ENCODE measurements at places on chromosomes 1 and 21.
A peak's percentile ranks its signal among the peaks of the same experiment; 100 is the strongest.

- no peak for DNase-seq
These were observed 5.5 kb upstream of the ACTRT2 start for GRCh38 chr1:3015744-3016143.

GRCh38 chr1:17094664-17095063 lies 24.6 kb downstream of the PADI2 start:
- DNase-seq: peak; percentile 85

- DNase-seq: peak; percentile 93
These were observed 4.5 kb downstream of the CNR2 start for GRCh38 chr1:23908453-23909341.

- DNase-seq: no peak
These were observed 16.0 kb downstream of the YBX1 start for GRCh38 chr1:42698081-42698813.

- no peak for DNase-seq
These were observed 22.4 kb upstream of the BTG2 start for GRCh38 chr1:203282720-203283542.

DNA sequence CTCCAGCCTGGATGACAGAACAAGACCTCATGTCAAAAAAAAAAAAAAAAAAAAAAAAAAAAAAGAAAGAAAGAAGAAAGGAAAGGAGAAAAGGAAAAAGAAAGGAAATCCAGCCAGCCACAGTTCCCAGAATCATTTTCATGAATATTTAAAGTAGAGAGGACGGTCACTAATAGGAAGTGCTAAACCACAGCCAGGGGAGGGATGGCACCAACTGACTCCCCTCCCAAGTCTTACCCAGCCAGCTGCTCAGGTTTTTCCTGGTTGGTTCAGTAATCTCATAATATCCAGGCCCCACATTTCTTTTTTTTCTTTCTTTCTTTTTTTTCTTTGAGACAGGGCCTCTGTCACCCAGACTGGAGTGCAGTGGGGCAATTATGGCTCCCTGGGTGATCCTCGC lies 63.9 kb upstream of the AK4 start:
- DNase-seq: no peak

DNA sequence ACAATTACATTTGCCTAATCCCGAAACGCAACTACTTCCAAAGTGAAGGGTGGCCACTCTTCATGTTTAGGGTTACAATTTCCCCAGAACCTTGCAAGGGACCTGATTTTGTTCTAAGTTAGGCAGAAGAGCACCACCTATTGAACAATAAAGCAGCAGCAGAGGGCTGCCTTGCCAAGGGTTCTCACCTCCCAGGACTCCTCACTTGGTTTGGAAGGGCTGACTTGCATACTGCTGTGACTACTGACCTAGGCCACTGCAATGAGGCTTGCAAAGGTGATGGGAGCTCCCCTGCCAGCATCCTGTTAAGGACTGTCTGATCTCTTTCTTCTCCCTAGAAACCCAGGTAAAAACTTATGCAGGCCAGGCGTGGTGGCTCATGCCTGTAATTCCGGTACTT lies 14.2 kb downstream of the MTOR start:
- DNase-seq: no peak

DNA sequence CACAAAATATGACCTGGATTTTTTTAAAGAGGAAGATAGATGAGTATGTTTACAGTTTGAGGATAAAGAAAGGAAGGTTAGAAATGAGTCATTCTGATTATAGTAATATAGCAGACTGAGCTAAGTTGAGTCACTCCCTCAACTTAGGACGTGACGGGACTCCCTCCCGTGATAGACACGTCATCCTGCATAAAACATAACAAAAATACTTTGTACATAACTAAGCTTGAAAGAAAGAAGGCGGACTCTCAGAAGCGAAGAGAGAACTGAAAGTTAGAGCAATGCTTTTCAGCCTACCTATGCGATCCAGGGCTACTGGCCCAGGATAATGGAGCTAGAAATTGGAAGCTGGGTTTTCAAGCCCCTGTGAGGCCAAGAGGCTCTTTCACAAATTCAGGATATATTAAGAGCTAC lies 53.0 kb upstream of the DESI2 start:
- DNase-seq: peak; percentile 68

- no peak for DNase-seq
These were observed 49.0 kb upstream of the EFHD2 start for GRCh38 chr1:15360700-15361099.

GRCh38 chr1:46036894-46037839 lies 95.3 kb downstream of the PIK3R3 start:
- DNase-seq: peak; percentile 89

GRCh38 chr1:197690074-197690473 lies 85.2 kb downstream of the DENND1B start:
- DNase-seq: no peak

DNA sequence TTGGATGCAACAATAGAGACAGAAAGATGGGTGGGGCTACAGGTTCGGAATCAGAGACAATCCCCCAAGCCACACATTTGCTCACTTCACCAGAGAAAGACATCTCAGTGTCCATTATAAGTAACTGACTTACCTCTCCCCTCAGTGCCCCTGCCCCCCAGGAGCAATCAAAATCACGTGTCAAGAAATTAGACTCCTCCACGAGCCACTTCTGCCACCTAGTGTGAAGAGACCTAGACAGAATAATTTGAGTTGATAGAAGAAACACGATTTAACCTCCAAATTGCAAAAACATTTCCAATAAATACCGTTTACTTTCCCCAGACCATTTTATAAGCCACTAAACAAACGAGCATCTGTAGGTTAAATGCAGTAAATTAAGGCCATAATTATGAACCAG lies 123.2 kb downstream of the SLC30A10 start:
- DNase-seq: no peak

GRCh38 chr1:76919085-76919484 lies 51.8 kb downstream of the ST6GALNAC5 start:
- DNase-seq: no peak

DNA sequence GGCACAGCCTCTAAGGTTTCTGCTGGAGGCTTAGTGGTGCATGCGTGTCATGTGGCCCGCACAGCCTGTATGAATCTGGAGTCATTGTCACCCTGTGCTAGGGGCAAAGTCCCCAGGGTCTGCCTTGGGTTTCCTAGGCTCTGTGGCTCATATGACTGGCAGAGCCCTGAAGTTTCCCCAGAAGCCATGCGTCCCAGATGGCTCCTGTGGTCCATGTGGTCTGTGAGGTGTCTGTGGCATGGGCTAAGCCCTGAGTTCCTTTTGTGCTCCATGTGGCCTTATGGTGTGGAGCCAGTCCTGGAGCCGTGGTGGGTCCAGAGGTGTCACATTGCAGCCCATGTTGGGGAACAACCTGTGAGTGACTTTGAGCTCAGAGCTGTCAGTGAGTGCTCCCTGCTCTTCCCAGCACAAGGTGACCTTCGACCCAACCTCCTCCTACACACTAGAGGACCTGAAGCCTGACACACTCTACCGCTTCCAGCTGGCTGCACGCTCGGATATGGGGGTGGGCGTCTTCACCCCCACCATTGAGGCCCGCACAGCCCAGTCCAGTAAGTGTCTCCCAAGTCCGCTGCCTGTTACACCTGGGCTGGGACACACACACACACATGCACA lies 57.8 kb upstream of the KDM4A start:
- DNase-seq: no peak

DNA sequence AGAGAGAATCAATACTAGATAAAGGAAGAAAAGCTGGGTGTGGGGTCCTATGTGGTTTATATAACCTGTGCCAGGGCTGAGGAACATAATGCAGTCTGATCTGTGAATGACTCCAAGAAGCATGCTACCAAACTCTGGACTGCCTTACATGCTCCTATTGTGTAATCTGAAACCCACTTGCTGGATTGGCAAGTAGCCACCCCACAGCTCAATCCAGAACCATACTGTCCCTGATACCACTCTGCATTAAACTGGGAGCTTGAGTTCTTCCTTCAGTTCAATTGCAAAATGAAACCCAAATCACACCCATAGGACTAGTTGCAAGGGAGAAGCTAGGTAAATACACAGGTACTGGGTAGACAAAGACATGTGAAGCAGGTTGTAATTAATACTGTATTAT lies 115.4 kb upstream of the NEGR1 start:
- DNase-seq: no peak

DNA sequence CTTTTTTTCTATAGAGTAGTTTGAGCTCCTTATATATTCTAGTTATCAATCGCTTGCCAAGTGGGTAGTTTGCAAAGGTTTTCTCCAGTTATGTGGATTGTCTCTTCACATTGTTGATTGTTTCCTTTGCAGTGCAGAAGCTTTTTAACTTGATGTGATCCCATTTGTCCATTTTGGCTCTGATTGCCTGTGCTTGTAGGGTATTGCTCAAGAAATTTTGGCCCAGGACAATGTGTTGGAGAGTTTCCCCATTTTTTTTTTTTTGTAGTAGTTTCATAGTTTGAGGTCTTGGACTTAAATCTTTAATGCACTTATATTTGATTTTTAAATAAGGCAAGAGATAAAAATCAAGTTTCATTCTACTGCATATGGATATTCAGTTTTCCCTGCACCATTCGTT lies 774.8 kb upstream of the ADAMTS5 start:
- no peak for DNase-seq

GRCh38 chr1:50833216-50833615 lies 126.9 kb downstream of the FAF1 start:
- no peak for DNase-seq

DNA sequence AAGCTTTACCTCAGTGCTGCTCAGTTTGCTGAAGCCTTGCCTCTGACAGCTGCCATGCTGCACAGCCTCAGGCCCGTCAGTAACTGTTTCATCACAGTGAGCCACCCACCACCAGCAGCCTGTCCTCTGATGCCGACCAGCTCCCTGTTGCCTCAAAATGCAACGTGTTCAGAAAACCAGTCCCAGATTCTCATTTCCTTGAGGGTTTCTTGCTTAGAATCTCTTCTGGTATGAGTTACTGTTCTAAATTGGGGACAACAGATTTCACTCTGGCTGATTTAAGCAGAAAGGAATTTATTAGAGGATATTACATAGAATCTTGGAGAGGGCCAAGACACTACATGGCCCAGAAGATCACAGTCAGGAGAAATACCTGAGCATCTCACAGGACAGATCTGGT lies 11.0 kb downstream of the UBL4B start:
- no peak for DNase-seq

GRCh38 chr1:5891736-5892135 lies 100.5 kb downstream of the NPHP4 start:
- DNase-seq: no peak

DNA sequence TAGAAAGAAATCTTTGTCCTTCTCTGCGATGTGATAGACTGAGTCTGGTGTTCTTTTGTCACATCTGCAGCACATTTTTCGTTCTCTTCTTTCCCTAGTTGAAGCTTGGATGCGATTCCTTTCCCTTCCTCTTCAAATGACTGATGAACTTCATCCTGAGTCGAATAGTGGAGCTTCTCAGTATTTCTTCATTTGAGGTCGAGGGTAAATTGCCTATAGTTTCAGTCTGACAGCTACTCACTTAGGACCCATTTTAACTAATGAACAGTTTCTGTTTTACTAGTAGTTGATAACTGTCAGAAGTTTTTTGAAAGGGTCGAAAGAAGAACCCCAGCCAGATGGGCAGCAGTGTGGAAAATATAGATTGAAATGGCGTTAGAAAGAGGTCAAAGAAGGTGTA lies 4.7 kb upstream of the REG4 start:
- no peak for DNase-seq

DNA sequence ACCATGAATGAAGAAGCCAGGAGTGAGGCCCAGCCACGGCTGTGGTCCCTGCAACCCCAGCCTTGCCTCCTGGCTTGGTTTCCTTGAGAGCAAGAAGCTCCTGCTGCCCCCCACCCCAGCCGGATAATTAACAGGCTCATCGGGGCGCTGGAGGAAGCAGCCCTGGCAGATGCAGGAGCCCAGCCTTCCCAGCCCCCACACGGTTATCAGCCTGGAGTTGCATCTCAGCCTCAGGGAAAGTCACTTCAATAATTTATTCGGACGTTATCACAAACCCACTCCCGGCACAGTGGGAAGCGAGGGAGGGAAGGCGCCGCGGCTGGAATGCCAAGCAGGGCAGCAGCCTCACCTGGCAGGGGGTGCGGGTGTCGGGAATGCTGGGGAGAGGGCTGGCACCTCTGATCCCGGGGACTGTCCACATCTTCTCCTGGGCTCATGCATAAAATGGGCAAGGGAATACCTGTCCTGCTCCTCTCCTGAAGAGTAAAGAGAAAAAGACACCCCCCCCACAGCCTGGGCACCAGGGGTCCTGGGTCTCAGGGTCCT lies 43.3 kb upstream of the LRP8 start:
- no peak for DNase-seq

- peak; percentile 67 for DNase-seq
These were observed 26.0 kb downstream of the MACF1 start for GRCh38 chr1:39230261-39231190.

DNA sequence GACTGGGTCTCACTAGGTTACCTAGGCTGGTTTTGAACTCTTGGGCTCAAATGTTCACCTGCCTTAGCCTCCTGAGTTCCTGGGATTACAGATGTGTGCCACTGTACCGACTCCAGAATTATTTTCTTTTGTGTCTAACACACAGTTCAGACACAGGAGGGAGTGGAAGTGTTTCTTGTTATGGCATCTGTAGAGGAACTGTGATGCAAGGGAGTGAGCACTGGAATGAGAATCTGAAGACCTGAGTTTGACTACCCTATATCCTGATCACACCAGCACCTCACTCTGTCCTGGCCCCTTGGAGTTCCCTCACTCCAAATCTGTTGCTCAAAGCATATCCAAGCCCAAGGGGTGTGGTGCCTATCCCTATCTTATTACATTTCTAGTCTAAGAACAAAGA lies 15.2 kb downstream of the OPTC start:
- DNase-seq: no peak

GRCh38 chr1:243855616-243856318 lies 5.7 kb upstream of the AKT3 start:
- no peak for DNase-seq

GRCh38 chr1:17119773-17120480 lies 676 bp upstream of the PADI2 start:
- peak; percentile 69 for DNase-seq

DNA sequence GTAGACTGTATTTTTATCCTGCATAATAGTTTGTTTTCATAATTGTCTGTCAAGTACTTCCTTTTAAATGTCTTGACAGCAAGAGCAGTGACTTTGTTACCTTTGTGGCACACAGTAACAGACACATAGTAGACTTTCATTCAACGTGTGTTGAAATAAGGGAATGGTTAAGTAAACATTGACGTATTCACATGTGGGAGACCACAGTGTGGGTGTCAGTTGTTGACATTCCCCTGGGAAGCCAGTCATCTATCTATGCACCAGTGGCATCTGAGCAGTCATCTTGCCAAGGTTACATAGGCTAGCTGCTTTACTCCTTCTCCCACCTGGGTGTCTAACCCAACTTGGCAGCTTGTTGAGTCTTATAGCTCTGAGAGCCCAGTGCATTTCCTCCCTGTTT lies 1.4 kb upstream of the NUP133 start:
- DNase-seq: no peak
